Stimulated activated CD4-positive, alpha-beta T cell treated with anti-CD3 and anti-CD28 coated beads, Interleukin-1b, Interleukin-23, amount 100 ng/mL, for 4 hours (primary cell): ENCODE measurements at places on chromosomes 2 and 18.
A peak's percentile ranks its signal among the peaks of the same experiment; 100 is the strongest.

- DNase-seq = no peak
Measured at GRCh38 chr2:239298116-239298804, 102.6 kb downstream of the HDAC4 start.

DNA sequence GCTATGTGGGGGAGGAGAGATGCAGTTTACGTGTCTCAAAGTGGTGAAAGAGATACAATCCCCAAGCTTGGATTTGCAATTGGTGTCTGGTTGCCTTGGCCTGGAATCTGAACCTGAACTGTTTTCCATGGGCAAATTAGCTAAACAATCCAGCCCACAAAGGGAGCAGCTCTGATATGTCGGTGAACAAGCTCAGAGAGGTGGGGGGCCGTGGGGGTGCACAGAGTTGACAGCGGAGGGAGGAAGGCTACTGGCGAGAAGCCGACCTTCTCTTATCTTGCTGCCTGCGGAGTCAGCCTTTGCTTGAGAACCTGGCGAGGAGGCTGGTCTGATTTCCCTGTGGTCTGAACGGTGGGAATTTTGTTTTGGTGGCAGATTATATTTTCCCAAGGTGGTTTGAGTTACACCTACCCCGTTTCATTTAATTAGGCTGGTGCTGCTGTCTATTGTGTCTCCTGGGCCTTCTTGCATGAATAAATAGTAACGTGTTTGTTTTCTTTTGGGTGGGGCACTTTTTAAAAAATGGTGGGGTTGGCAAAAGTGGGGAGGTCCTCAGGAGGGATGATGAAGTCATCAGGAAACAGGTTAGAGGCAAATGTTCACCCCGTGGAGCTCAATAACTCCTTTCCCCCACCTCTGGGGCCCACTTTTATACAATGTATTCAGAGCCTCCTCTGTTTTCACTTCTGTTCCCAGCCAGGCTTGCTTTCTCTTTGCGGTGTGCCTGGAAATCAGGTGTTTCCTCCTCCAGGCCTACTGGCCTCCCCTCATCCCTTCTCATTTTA lies 80.9 kb upstream of the IGFBP5 start:
- DNase-seq = no peak

GRCh38 chr2:46170026-46170425 lies 127.2 kb upstream of the EPAS1 start:
- DNase-seq = no peak

DNA sequence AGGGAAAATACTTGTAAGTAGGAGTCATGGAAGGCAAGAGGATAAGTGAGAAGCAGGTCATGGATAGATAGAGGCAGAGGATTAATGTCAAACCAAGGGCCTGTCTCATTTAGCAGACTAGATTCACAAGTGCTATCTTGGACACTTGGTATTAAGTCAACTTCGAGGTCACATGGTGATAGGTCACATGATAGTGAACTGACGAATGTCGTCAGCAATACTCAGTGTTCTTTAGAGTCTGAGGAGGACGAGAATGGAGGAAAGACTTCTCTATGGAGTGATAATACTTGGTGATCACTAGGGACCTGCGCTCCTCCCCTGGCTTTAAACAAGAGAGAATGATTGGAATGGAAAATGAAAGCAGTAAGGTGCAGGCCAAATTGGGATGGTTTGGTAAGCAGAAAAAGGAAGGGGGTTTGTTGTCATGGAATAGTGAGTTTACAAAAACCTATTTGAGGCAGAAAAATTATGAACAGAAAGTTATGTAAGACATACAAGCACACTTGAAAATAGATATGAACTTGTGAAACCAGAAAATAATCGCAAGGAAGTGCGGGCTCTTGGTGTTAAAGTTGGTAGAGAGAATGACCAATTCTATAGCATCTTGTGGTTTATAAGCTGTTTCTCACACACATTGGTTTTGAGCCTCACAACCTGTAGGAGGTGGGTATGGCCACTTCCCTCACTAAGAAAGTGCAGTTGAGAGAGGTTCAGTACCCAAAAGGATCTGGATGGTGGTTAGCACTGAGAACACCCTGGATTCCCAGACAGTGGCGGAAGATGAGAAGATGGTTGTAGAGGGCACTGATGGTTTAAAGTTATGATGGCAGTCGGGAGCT lies 141.5 kb downstream of the WDSUB1 start:
- no peak for DNase-seq

DNA sequence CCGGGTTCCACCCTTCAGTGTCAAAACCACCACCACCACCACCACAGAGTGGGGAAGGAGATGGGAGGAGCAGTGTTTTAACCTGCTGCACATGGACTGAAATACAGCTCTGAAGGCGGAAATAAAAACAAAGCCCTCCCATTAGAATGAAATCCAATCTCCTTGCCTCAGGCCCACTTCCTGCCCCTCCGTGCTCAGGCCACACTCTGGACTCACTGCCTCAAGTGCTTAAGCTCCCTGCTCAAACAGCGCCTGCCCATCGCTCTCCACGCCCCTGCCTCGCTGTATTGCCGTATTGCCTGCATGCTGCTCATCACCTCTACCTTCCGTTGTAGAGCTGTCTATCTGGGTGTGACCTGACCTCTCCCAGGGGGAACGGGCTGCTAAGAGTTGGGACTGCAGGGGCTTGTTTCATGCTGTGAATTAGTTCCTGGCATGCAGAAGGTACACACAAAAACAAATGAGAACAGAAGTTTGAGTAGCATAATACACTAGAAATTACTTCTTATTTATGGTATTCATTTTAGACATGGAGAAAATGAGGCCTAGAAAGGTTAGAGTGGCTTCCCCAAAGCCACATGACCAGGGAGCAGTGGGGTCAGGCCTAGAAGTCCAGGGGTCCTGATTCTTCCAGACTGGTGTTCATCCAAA lies 31.6 kb upstream of the NEB start:
- DNase-seq = no peak

DNA sequence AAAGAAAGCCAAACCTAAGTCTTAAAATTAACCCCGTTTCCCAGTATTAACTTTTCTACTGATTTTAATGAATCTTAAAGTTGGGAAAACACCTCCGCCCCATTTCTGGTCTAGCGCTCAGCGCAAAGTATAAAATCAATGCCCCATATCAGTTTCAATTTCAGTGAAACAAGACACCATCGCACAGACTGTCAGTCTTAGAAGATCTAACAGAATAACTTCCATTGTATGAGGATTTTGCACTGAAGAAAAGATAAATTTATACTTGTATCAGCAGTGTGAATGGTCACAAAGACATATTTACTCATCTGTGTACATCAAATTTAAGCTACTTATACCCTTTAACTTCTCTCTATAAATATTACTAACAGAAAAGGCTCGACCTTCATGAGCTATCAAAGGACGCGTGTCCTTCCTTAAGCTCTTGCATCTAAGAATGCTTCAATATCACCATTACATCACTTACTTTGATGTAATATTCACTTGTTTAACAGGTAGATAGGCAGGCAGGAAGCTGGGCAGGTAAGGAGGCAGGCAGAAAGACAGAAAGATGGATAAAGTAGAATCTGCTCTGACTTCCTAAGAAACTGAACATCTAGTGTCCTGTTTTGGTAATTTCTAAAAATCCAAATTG lies 183.0 kb downstream of the TCF4 start:
- DNase-seq = no peak

GRCh38 chr2:134351016-134351415 lies 97.1 kb downstream of the MGAT5 start:
- no peak for DNase-seq

DNA sequence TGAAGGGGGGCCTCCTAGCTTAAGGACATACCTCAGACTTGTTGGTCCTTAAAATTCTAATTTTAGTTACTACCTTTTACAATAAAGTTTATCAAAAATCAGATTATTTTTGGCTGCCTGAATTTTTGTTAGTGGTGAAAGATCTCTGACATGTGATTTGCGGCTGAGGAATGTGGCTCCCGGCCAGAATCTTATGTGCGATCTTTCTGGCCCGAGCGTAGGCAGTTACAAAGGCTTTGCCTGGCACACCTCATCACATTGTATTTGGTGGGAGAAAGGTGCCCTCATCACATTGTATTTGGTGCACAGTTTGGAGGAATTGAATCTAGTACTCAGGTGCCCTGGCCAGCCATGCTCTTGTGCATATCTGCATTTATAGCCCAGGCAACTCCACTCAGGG lies 289.1 kb downstream of the GULP1 start:
- DNase-seq = no peak

GRCh38 chr2:44112096-44112495 lies 56.6 kb upstream of the PPM1B start:
- no peak for DNase-seq

GRCh38 chr2:241636182-241637017 lies 558 bp downstream of the THAP4 start:
- peak; percentile 31 for DNase-seq

GRCh38 chr2:150255528-150255927 lies 231.9 kb downstream of the RND3 start:
- DNase-seq = no peak

DNA sequence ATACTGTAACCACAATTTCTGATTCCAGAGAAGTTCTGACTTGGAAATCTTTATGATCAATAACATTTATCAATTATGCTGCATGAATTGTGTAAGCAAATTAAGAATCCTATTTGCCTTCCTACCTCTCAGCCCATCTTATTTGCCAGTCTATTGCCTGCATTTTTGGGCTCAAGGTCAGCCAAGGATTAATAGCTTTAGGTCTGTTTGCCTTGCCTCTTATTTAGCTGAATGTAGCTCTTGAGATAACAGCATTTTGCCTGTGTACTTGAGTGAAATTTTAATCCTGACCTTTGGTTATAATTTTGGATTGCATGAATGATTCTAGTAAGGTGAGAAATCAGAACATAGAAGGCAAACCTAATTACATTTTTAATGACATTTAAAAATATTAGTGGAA lies 51.2 kb downstream of the MYO3B start:
- no peak for DNase-seq

GRCh38 chr2:28951910-28952835 lies 28.9 kb upstream of the TOGARAM2 start:
- DNase-seq = no peak

GRCh38 chr18:47932190-47932589 lies 1.7 kb upstream of the SMAD2 start:
- no peak for DNase-seq

DNA sequence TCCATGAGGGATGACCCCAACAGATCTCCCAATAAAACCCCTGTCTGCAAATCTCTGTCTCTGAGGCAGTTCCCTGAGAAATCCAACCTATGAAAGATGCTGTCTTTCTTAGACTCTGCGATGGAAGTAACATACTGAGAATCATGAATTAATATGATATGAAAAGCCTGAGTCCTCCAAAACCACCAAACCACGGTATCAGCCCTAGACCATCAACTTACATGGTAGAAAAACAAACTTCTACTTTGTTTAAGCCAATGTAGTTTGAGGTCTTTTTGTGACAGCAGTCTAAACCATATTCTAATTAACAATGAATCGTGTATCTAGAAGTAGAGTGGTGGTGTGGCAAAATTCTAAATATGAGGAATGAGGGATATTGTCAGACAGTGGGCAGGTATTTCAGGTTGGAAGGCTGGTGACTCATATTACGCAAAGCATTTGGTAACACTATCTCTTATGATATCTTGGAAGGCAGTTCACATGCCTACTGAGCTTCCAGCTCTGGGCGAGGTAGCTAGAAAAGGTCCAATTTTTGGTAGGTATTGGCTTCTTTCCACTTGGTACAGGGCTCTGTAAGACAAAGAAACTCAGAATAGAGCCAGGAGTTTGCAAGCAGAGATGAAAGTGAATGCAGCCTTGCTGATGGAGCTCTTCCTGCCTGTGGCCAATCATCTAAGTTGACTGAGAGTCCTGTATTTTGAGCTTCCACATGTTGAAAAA lies 215.8 kb downstream of the ZFP36L2 start:
- DNase-seq = no peak

DNA sequence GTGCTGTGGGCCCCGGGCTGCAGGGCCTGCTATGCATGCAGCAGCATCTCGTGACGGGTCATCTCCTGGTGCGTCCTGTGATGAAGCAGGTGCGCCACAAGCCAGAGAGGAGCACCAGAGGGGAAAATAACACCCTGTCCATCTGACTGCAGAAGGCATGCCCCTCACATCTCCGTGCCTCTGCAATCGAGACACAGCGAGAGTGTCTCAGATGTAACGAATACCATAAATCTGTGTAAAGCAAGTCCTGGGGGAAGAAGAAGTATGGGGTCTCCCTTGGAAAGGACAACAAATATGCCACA lies 137.5 kb downstream of the PTGR3 start:
- DNase-seq = no peak

DNA sequence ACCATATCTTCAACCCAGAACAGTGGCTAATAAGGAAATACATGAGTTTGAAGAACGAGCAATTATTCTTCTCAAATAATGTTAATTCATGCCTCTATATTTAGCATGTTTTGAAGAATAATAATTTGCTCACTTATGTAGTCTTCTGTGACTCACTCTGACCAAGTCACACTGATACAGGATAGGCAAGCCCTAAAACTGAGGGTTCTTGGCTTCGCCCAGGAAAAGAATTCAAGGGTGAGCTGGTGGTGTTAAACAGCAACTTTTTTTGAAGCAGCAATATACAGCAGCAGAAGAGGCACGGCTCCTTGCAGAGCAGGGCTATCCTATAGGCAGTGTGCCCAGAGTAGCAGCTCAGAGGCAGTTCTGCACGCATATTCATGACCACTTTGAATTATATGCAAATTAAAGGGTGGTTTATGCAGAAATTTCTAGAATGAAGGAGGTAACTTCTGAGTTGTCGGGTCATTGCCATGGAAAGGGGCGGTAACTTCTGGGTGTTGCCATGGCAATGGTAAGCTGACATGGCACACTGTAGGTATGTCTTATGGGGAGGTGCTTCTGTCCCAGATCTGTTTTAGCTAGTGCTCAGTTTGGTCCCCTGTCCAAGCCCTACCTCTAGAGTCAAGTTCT lies 200.6 kb downstream of the RND3 start:
- no peak for DNase-seq

GRCh38 chr2:105427485-105427884 lies 28.6 kb upstream of the FHL2 start:
- no peak for DNase-seq

DNA sequence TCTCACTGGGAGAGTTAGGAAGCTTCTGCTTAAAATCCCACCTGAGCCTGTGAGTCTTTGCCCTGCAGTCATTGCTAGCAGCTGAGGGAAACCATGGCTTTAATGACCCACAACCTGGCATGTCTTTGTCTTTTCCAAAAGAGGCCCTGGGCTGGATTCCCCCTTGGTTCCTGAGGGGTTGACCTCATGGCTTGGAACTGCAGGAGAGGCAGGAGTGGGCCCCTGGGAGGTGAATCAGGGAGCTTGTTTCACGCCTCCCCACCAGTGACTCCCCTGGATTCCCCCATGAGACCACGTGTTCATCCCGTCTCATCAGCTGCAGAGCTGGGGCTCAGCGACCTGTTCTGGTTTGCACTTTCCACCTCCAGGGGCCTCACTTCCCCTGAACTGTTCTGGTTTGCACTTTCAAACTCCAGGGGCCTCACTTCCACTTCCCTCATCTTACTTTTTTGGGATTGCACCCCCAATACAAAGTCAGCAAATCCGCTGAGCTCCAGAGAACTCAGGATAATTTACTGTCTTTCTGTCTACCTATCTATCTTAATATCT lies 58.5 kb upstream of the TMEM18 start:
- no peak for DNase-seq

DNA sequence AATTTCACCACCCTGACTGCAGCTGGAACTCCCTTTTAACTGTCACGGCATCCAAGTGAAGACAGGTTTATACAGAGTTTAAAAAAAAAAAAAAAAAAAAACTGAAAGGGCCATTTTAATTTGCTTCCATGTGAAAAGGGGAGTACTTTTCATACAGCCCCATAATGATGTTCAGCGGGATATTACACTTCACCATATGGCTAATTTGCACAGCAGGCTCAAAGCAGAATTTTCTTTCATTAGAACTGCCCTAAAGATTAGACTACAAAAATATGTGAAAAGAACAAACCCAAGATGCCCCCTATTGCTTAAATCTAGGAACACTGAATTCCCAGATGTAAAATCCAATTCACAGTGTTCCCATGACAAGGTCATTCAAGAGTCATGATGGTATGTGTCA lies 301.8 kb downstream of the EXOC6B start:
- no peak for DNase-seq
